Stimulated activated CD8-positive, alpha-beta memory T cell treated with anti-CD3 and anti-CD28 coated beads, Interleukin-7, amount 100 ng/mL, for 1 hour (primary cell): ENCODE measurements at places on chromosomes 2 and 18.

DNA sequence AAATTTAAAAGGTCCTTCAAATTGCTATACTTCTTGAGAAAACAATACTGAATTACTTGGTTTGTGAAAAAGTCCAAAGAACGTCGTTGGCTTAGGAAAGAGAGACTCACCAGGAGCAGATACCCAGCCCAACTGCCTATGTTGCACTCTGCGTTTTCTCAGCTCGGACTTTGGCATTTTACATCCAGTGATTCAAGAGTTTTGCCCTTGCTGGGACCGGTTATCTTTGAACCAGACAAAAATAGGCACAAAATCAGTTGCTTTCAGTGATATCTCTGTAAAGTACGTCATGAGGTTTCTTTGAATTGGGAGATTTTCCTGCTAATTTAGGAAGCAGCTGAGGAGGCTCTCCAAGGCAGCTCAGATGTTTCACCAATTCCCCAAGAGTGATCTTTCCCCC, 29.3 kb downstream of the FHOD3 start:
- DNase-seq, result no peak

DNA sequence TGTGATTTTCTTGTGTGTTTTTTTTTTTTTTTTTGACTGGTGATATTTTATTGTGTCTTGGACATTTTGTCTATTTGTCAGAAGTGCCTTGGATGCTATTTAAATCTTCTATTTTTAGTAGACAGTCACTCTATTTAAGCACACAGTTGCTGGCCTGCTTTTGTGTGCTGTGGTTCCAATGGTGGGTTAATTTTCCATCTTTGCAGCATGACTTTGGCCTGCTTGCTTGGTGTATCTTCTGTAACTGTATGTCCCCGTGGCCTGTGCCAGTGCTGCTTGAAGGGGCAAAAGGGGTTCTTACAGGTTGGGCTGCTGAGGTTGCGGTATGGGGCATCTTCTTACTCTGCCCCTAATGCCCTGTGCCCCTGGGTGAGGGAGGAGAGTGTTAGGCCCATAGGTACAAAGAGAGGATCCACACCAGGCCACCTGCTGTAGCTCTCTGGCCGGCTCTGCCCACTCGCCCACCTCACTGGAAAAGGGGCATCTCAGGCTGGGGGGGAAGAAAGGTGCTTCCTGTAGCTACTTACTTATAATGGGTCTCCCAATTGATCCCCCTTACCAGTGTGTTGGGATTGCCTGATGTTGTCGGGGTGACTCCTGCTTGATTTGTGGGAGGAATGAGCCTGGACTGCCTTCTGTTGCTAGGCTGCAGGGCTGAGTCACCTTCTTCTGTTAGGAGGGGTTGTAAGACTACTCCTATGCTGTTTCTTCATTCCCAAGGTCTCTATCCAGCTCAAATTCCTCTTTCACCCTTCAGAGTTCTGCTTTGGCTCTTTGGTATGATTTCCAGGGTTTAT, 490.0 kb upstream of the HS6ST1 start:
- no peak for DNase-seq

DNA sequence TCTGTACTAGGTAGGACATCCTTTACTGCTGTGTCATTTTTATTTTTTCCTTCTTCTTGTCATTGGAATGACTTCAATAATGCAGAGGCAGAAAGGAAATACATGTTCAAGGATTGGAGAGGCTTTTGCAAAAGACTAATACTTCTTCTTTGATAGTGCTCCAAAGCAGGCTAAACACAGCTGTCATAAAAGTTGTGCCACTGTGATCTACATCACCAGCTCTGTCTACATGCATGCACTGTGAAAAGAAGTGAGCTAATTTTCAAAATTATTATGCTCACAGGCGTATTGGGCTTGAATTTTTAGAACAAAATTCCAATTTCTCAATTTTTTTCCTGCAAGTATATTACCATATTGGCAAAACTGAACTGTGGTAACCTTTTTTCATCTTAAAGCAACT, 37.5 kb upstream of the CALCRL start:
- no peak for DNase-seq

DNA sequence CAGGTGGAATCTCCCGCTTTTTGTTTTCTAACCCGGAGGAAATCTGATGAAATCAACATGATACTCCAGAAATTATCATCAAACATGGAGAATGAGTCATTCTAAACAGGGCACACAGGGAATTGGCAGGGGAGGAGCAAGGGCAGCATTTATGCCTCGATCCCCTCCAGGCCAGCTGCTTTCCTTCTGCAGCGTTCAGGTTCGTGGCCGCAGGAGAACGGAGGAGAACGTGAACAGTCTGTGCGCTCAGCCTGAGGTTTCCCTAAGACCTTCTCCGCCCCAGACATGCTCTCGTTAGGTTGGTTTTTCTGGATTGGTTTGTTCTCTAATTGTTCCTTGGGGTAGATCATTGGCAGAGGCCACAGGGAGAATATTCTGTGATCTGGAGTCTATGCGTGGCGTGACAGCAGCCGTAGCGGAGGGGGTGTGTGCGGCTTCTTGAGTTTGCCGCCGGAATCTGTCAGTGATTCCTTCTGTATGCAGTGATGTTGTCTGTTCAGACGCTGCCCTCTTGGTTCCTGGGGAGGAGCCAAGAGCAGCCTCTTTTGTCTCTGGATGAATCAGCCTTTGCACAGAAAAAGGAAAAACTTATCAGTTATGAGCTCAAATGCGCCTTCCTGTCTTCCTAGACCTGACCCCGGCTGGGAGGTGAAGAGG, 75.9 kb downstream of the SH3BP4 start:
- no peak for DNase-seq

GRCh38 chr18:3663870-3664512, 214.0 kb downstream of the TGIF1 start:
- no peak for DNase-seq

DNA sequence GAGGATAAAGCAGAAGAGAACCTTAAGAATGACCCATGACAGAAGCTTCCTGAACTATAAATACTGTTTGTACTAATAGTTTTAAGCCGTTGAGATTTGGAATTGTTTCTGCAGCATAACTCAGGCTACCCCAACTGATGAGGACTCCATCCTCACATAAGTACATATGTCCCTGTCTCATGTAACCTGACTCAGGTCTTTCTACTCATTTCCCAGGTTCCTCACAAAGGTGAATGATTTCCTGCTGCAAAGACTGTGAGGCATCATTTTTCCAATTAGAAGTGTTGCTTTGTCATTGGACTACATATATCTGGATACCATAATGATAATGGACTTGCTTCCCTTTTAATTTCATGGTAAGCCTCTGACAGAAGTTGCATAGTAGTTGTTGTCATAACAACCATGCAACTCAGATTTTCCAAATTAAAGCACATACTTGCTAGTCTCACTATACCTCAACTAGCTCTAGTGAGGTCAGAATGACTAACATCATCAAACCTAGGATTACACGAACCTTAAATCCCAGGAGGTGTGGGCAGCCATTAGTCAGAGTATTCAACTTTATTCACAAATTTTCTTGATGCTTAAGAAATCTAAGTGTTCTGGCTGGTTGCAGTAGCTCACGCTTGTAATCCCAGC, 38.0 kb upstream of the NEDD4L start:
- DNase-seq, result no peak

- no peak for DNase-seq
Measured at GRCh38 chr2:54456612-54457322, 640 bp downstream of the SPTBN1 start.

DNA sequence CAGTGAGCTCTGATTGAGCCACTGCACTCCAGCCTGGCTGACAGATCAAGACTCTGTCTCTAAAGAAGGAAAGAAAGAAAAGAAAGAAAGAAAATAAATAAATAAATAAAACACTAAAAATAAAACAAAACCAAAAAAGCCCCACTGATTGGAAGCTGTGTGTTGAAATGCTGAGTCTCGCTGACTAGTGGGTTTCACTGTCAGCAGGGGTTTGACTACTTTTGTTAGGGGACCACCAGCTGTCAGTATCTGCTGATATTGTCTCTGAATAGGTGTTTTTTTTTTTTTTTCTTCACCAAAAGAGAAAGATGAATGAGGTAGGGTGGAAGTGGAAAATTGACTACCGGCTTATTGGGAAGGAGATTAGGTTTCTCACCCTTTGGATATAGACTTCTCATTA, 12.8 kb upstream of the ACTR2 start:
- no peak for DNase-seq

DNA sequence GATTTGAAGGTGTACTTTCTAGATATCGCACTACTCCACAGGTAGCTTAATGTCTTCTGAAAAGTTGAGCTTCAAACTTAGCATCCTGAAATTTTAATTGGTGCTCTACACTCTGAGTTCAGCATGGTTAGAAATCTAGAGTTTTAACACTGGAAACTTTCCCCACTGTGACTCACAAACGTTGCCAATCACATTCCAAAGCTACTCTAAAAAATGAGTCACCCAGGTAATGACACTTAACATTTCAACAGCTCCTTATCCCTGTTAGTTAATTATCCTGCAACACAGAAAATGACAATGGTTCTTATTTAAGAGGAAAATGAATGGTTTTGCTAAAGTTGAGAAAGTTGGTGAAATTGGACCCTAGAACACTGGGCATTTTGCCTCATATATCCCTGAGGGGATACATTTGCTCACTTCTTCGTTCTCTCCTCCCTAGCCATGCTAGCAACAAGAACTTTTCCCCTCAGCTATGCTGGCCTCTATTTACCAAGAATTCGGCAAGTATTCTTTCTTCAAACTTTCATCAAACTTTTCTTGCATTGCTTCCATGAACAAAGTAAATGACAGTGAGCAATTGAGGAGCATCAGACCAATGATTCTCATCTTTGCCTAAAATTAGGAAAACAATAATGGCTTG, 1024.1 kb upstream of the KLHL29 start:
- no peak for DNase-seq

- DNase-seq, result no peak
Measured at GRCh38 chr2:27681841-27682240, 18.2 kb downstream of the SLC4A1AP start.

DNA sequence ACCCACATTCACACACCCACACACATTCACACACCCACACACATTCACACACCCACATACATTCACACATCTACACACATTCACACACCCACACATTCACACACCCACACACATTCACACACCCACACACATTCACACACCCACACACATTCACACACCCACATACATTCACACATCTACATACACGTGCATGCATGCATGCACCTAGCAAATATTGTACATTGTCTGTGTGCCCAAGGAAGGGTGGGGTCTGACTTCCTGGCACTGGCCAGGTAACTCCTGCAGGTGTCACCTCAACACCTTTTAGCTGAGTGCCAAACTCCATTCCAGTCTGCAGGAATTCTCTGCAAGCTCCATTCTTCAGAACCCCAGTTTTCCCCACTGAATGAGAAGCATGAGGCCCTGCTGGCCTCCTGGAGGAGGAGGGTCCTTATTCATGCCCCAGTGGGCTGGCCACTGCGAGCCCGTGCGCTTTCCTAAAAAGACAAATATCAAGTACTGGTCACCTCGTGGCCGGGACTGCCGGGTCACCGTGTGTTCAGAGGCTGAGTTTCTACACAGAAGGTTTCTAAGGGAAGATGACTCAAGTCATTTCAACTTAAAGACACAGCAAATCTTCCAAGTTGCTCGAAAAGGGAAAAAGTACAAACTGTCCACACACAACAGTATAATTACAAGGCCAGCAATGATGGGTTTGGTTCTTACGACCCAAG, 131.5 kb downstream of the HDAC4 start:
- no peak for DNase-seq

DNA sequence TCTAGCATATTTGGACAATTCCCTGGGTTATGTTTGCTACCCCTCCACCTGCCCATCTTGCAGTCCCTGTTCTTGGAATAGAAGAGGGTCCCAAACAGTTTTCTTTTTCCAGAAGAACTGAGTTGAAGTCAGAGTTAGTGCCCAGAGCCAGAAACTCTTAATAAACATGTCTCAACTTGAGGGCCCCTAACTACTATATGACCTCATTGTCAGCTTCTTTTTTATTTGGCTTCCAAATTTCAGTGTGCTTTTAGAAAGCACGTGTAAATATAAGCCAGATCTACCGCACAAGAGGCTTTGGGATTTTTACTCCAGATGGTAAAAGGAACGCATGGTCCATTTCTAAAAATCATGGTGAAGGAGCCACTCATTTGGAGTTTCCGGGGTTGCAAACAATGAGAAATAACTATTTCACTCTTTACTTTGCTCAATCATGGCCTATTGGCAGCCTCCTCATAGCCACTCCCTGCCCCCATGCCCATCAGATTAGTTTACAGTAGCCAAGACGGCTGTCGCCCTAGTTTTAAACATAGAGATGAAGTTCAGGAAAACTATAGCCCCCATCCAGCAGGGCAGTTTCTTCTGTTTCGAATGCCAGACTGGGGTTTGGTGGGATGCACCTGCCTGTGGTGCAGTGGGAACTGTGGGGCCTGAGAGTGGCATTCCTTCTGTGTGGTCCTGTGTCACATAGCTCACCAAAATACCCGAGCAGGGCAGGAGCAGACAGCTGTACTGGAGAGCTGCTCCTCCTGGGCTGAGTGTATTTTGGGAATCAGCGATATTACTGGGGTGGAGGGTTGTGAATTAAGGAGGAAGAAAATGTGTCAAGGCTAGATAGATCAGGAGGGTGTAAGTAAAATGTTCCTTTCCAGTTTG, 1.7 kb downstream of the MAPRE3 start:
- DNase-seq, result no peak

GRCh38 chr2:192155511-192156118, 39.1 kb downstream of the TMEFF2 start:
- no peak for DNase-seq

- DNase-seq, result no peak
Measured at GRCh38 chr2:230457073-230457768, 41.2 kb downstream of the SP100 start.

GRCh38 chr2:205713086-205713485, 30.8 kb downstream of the NRP2 start:
- no peak for DNase-seq

DNA sequence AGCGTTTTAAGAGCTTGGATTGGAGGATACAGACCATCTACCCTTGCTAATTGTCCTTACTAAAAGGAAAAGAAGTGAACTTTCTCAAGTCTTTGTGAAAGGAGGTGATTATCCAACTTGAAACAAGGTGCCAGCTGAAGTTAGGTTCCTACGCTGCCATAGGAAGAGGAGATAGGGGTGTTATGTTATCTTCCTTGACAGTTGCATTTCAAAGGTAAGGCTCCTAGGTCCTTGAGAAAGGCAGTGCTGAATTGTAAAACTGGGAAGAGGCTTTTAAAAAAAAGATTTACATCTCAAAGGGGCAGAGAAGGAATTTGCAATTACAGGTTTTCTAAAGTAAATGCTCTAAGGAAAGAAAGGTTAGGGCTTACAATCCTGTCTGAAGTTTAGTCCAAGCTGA, 810.2 kb upstream of the LRATD1 start:
- no peak for DNase-seq

DNA sequence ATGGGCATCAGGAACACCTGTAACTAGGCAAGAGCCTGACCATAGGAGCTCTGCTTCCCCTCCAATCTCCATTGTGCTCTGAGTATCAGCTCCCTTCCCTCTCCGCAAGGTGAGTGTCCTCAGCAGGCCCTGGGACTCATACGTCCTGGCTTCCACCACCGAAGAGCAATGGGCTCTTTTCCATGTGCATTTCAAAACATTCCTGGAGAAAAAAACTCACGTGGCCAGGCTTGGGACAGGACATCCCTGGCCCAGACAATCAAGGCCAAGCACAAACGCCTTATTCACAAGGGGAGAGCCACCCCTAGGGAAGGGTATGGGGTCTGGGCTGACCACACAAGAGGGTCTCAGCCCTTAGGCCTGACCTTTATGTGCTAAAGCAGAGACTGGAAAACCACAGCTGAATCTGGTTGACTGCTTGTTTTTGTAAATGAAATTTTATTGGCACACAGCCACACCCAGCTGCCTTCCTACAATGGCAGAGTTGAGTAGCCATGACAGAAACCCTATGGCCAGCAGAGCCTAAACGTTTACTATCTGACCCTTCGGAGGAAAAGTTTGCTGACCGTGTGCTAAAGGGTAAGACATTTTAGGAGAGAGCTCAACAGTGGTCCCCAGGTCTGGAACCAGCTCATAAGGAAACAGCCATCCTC, 175.7 kb upstream of the ARL4C start:
- DNase-seq, result no peak
